ENCODE measurements at places on chromosomes 5 and 9. TPM values are rescaled to one million over a fixed set of nuclear protein-coding genes. Genes with fewer than 3 reads are reported as not detected.

DNA sequence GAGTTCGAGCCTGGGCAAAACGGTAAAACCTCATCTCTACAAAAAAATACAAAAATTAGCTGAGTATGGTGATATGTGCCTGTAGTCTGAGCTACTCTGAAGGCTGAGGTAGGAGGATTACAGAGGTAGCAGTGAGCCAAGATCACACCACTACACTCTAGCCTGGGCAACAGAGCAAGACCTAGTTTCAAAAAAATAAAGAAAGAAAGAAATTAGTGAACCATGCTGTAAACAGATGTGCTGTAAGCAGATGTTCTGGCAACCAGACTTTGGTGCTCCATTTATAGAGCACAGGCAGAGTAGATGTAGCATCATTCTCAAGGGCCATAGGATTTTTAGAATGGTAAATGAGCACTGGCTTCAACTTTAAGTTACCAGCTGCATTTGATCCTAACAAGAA is 115.4 kb downstream of the ST8SIA4 start:
- H3K4me3 ChIP-seq = no peak overlapping the region
- H3K4me1 ChIP-seq = peaks cover 23% of the 10 kb centered on the region
- DNase-seq = no peak
- no peaks in the 10 kb centered on the region for H3K27me3 ChIP-seq

- H3K27ac ChIP-seq = no peak overlapping the region
- H3K36me3 ChIP-seq = no peaks in the 10 kb centered on the region
- H3K4me3 ChIP-seq = no peak overlapping the region
- H3K4me1 ChIP-seq = no peaks in the 10 kb centered on the region
These were observed 1095.9 kb downstream of the EFNA5 start for GRCh38 chr5:106574820-106575219.

GRCh38 chr9:116163293-116164055 is 9.9 kb downstream of the PAPPA start:
- peaks cover 8% of the 10 kb centered on the region for H3K27me3 ChIP-seq
- DNase-seq = no peak
- no peak overlapping the region for H3K4me3 ChIP-seq

DNA sequence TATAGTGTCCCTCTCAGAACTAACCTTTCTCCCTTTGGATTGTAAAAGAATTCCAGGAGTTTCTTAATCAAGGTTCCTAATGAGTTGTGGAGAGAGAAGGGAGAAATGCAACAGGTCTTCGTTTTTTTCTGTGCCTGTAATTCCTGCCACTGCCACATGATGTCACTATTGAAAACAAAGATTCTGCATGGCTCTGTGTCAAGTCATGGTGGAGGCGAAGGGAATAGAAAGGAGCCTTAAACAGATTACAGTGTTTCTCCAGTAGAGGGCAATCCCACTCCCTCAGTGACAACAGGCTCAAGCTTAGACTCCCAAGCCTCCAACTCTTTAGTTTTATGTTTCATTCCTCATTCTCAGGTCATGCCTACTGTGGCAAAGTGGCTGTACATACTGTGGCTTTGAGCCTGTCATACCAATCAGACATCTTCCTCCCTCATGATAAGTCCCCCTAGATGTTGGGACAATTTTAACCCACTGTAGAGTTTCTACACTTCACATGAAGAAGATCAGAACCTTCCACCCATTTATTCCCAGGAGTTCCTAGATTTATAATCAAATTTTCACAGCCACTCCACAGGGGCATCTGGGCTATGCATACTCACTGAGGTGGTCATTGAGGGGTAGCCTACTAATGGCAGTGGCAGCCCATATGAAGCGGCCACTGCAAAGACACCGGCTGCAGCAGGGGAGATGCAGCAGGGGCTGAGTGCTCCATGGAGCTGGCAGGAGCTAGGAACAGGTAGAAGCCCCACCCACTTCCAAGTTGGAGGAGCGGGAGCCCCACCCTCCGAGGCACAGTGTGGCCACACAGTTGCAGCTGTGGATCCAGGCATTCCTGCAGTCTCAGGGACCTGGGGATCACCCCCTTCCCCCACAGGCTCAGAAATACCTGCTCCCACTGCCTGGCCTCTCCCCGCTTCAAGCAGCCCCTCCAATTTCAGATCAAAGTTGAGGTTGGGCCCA is 97.4 kb upstream of the TRIM32 start:
- H3K4me1 ChIP-seq = no peaks in the 10 kb centered on the region
- H3K36me3 ChIP-seq = no peaks in the 10 kb centered on the region
- H3K27me3 ChIP-seq = no peaks in the 10 kb centered on the region
- no peak overlapping the region for H3K4me3 ChIP-seq
- no peak for DNase-seq

The GHR gene
- total RNA-seq = not detected

Data from activated T-helper 1 cell treated with anti-CD3 and anti-CD28 coated beads, Interleukin-12 subunit alpha, Interleukin-12 subunit beta, Interleukin-2, Interleukin-4 antibody, amounts not matched to agents 30 ng/mL and 10 ng/mL and 1 ng/mL, durations not matched to agents 14 hours and 24 hours and 36 hours (primary cell).